Large intestine (tissue), 12 donors: ENCODE measurements at places on chromosomes 3 and 15.

- DNase-seq = peak; percentile 68
These were observed 14.4 kb upstream of the TBL1XR1 start for GRCh38 chr3:177211503-177212277.

DNA sequence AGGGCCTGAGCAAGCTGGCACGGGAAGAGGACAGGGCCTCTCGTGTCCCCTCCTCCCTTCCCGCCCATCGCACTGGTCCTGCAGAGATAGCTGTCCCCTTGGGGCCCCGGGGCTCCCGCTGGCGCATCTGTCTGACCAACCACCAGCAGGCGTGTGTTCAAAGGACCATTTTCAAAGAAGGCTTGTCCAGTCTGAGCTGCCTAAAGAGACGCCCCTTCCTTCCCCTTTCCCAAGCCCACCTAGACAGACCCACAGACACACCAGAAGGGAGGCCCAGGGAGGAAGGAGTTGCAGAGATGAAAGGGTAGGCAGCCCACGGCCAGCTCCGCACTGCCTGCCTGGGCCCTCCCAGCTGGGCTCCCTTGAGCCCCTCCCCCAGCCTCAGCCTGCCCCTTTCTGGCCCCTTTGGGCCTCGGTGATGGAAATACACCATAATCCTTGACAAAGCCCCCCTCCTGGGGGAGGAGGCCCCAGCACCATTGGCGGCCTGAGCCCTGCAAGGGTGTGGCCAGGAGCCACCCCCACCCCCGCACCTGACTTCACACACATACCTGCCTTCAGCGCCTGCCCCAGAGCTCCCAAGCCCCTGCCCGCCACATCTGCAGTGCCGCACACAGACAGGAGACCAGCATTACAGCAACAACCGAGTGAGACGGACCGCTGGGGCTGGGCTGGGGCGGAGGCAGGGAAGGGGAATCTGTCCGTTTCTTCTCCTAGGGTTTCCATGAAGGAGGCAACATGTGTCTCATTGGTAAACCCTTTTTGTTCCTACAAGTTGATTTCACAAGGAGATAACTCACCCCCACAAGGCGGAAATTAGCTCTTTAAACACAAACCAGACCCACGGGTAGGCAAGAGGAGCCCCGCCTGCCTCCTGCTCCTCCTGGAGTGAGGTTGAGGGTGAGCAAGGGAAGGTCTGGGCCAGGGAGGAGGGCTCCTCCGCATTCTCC is at the start of gene STRA6:
Gene STRA6 (minus strand): TSS at position 336 of the 950 bp plus-strand sequence. CDS start 520 bp downstream, outside the sequence.
- DNase-seq = peak; percentile 73

DNA sequence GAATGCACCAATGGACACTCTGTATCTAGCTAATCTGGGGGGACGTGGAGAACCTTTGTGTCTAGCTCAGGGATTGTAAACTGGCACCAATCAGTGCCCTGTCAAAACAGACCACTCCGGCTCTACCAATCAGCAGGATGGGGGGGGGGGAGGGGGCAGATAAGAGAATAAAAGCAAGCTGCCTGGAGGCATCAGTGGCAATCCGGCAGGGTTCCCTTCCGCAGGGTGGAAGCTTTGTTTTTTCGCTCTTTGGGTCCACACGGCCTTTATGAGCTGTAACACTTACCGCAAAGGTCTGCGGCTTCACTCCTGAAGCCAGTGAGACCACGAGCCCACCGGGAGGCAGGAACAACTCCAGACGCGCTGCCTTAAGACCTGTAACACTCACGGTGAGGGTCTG is 827.1 kb downstream of the PLOD2 start:
- DNase-seq = no peak

GRCh38 chr3:123380261-123380660 is 68.6 kb downstream of the ADCY5 start:
- DNase-seq = no peak

DNA sequence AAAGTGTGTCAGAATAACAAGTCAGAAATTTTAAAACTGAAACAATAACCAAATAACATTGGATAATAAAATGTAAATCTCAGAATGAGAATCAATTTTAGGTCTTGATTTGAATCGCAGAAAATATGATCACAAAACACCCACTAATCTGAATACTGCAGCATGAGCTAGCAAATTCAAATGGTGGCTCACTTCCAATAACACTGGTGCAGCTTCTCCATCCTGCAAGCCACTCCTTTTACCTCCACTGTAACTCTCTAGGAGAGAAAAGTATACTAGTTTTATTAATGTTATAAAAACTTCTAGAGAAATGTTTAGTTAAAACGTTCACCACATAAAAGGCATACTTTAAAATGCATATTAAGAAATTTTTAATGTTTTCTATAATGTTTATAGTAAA is 30.4 kb downstream of the UBE3A start:
- DNase-seq = no peak

- DNase-seq = no peak
These were observed 129.4 kb upstream of the CNTN4 start for GRCh38 chr3:1969281-1969680.

DNA sequence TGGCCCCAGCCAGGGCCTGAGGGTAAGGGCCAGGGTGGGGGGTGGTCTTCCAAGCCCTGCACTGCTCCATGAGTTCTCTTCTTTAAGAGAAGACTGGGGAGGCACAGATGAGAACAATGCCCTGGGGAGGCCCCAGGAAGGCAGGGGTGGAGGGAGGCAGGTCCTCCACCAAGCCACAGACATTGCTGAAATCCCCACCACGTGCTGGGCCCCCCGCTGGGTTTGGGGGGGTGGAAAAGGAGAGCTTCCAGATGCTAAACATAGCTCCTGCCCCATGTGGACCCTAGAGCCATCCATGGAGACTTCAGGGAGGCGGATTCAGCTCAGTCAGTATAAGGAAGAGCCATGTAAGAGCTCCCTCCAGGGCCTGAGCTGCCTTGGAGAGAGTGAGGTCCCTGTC is 157.8 kb upstream of the LINGO1 start:
- DNase-seq = no peak

- no peak for DNase-seq
These were observed 27.6 kb downstream of the TBC1D2B start for GRCh38 chr15:78049691-78050440.

GRCh38 chr3:45906681-45907407 is 20.5 kb downstream of the CCR9 start:
- DNase-seq = no peak

- no peak for DNase-seq
These were observed 102.3 kb downstream of the MYRIP start for GRCh38 chr3:39911465-39912309.

- DNase-seq = no peak
These were observed 16.3 kb upstream of the PCSK6 start for GRCh38 chr15:101505610-101506337.

DNA sequence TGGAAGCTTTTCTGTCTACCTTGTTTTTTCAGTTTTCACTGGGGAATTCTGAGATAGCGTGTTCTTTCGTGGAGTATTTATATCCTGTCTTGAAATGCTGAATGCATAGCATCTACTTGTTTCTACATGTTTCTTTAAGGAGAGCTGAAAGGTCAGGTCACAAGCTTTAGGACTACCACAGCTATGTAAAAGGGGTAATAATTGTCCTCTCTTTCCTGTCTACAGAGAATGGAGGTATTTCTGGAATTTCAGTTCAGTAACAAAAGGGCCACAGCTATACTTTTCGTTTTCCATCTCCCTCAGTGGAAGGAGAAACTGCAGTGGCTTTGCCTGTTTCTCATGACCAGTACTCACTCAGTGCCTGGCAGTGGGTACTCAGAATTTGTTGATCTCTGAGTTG is 4.7 kb downstream of the INAFM2 start:
- DNase-seq = no peak

- DNase-seq = no peak
These were observed 144.4 kb downstream of the ZNF621 start for GRCh38 chr3:40669176-40669575.

DNA sequence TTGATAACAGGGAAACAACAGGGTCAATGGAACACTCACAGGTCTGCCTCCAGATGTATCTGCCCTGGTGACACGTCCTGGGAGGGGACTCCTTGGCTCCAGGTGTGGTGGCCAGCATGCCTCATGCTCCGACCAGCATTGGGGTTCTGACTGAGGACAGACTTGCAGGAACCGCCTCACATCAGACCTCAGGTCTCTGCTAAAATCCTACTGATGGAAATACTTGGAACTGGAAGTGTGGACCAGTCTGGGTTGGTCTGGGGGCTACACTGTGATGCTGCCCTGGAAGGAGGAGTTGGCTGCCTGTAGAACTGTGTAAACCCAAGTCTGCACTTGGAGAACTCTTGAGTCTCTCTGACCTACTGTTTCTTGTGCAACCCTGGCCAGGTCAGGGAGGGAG is 17.1 kb upstream of the KY start:
- DNase-seq = no peak

DNA sequence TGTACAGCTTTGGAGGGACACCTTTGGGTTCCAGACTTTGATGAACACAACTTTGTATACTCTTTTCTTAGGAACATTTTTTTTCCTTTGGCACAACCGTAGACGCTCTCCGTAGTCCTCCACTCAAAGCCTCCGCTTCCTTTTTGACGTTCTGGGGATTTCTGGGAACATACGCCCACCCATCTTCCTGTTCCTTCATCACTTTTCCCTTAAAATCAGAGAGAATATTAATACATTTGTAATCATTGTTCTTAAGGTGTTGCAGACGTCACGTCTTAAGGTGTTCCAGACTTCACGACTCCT is 405 bp upstream of the SPG21 start:
- no peak for DNase-seq
